ENCODE measurements at places on chromosomes 5 and 9. TPM values are rescaled to one million over a fixed set of nuclear protein-coding genes. Genes with fewer than 3 reads are reported as not detected.

Gene BARHL1
- not detected for total RNA-seq

DNA sequence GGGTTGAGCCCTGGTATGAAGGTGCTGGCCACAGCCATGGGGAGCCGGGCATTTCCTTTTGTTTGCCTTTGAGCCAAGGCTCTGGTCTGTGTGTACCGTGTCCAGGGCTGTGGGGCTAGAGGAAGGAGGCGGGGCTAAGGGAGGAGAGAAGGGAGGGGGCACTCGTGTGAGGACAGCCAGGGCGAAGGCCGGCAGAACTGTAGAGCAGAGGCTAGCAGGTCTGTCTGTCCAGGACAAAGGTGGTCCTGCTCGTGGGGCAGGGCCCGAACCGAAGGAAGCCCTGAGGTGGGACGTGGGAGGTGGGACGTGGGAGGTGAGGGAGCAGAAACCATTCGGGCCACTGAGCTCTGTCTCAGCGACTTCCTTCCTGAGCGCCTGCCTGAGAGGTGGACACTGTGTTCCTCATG is 41.3 kb upstream of the TESK1 start:
- no peak for DNase-seq

Gene RASGRF2
- 0.19 TPM for total RNA-seq

Gene IFNA21
- total RNA-seq: not detected

GRCh38 chr5:67526793-67527192 is 330.2 kb upstream of the CD180 start:
- DNase-seq: no peak

Gene SHOC1
- total RNA-seq: not detected

DNA sequence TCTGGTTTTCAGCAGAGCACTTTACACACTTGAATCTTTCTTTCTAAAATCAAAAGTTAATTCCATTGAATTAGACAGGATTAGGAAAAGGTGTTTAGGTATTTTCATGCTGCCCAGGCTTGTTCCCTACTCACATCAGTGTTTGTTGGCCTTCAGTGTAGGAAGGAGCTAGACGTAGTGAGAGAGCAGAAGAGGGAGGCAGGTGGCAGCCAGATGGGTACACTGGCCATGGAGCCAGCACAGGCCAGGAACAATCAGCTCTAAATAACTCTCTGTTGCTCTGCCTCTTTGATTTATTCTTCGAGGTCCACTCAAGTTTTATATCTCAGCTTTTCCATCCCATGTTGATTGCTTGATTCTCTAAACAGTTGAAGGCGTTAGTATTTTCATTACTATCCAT is 529.6 kb downstream of the PSAT1 start:
- DNase-seq: no peak

GRCh38 chr5:178277866-178278265 is 45.3 kb upstream of the PHYKPL start:
- DNase-seq: no peak

- no peak for DNase-seq
These were observed 47.1 kb upstream of the CTSL start for GRCh38 chr9:87678650-87679355.

Measured in GM12878 (cell line).